ENCODE measurements at places on chromosomes 6 and 20.
A peak's percentile ranks its signal among the peaks of the same experiment; 100 is the strongest.

GRCh38 chr6:31139599-31139998 lies 733 bp upstream of the PSORS1C2 start:
- DNase-seq = no peak

DNA sequence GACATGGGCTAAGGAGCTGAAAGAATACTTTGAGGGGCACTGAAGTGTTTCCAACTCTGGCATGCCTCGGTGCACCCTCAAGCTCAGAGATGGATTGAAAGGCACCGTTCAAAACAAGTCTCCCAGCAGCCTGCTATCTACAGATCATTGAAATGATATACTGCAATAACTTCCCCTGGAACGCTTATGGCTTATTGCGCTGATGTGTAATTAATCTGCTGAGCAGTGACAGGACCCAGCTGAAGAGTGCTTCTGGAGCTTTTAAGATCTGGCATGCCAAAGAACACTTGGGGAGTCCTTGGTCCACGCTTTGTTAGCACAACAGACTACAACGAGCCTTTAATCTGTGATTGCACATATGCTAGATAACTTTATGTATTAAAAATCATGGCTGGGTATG lies 708.2 kb downstream of the PRKN start:
- DNase-seq = no peak

DNA sequence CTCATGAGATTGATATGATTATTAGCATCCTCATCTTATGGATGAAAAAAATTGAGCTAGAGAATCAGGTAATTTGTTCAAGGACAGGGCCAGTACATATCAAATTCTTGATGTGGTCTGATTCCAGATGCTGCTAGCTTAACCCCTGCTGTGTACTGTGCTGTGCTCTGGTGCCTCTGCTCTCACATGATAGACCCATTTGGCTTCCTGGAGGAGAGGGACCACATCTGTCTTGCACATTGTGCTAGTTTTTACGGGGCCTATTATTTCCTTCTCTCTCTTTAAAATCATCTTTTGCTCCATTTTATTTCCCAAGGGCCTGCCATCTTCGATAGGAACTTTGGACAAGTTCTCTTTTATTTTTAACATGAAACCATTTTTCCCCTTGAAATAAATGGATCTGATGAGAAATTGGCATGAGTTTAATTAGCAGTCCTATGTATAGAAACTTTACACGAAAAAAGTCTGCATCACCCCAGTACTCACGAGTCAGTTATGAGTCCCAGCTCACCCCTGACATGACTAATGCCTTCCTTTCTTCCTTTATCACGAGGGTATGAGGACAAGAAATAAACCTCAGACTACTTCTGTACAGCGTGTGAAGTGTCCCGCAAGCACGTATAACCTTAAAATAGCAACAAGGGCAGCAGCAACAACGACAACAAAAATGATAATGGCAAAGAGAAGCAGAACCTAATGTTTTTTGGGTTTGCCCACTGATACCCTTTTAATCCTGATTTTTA lies 26.5 kb downstream of the CD109 start:
- DNase-seq = no peak

- DNase-seq = peak; percentile 8
These were observed 37.2 kb downstream of the SCML4 start for GRCh38 chr6:107786709-107787588.
